ENCODE measurements at places on chromosomes 11 and 22. TPM values are rescaled to one million over a fixed set of nuclear protein-coding genes. Genes with fewer than 3 reads are reported as not detected.

Gene CHADL
- 3.4 TPM for total RNA-seq

Gene CARD16
- total RNA-seq, result 74.0 TPM

Gene NRIP3
- 1.3 TPM for total RNA-seq

Gene SMTNL1
- total RNA-seq, result not detected

Gene AGBL2
- 0.96 TPM for total RNA-seq

Gene CTSW
- 17.2 TPM for total RNA-seq

Gene GRAP2
- 10.1 TPM for total RNA-seq

Gene TEX12
- total RNA-seq, result not detected

Gene GAL3ST3
- not detected for total RNA-seq

GRCh38 chr22:23604939-23605712 lies 25.0 kb upstream of the IGLL1 start:
- DNase-seq, result no peak

DNA sequence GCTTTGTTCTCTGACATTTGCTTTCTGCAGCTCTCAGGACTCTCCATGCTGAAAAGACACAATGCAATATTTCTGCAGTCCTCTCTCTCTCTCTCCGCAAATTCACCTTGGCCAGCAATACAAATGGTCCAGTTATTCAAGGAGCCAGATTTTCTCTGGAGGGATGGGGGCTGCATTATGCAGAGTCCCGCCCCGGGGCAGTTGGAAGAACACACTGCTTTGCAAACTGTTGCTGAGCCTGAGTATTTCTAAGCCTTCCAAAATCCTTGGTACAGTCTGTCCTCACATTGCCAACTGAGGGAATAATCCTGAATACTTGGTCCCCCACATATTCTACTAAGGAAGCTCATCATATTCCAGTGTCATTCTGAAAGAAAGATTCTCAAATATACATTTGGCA lies 94.3 kb upstream of the ZC3H12C start:
- DNase-seq, result no peak

DNA sequence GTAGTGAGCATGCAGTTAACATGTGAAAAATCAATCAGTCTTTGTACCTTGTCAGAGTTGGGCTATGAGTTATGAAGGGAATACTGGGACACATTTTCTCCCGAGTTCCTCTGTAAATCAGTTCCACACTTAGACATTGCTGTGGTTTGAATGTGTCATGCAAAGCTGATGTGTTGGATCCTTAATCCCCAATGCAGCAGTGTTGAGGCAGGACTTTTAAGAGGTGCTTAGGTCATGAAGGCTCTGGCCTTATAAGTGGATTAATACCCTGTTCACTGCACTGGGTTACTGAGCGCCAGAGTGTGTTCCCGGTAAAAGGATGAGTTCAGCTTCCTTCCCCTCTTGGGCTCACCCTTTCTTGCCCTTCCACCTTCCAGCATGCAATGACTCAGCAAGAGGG lies 742.1 kb upstream of the TENM4 start:
- no peak for DNase-seq

DNA sequence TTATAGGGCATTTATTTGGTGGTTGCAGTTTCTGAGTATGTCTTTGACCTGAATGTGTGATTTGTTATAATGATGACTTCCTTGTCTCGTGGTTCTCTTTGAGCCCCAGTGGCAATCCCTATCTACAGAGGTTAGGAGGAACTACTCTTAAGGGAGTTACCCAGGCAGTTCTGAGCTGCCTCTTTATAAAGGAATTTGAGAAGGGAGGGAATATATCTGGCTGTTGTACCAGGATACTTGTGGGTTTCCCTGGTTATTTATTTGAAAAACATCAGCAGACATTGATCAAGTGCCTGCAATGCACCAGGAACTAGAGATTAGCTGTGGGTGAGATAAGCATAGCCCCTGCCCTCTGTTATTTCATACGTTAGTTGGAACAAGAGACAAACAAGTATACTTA lies 243.5 kb upstream of the ARHGAP20 start:
- DNase-seq, result no peak

DNA sequence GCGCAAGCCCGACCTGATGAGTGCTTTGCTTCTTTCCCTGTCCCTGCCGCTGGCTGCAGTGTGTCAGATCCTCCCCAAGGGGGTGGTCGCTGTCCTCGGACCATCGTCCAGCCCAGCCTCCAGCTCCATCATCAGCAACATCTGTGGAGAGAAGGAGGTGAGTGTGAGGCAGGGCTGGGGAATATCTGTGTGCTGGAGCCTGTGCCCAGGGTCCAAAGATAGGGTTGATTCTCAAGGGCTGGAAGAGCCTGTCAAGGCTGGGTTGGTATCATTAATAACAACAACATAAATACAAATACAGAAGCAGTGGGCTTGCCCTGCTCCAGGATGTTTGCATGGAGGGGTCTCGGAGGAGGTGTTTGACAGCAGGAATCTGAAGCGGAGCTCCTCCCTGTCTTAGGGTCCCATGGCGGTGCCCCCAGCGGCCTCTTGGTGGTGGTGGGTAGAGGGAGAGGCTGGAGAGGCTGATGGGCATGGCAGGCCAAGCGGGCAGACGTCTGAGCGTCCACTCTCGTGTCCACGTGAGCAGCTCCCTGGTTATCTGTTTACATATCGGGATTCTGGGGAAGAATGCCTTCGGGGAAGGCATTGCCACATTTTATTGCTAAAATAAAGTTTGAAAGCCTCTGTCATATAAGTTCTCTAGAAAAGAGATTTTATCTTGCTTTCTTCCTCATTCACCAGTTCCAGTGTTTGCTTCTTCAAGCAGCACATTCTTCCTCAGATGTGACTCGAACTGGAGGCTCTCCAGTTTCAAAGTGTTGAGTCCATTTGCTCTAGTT lies 208.4 kb upstream of the TBCEL start:
- no peak for DNase-seq

DNA sequence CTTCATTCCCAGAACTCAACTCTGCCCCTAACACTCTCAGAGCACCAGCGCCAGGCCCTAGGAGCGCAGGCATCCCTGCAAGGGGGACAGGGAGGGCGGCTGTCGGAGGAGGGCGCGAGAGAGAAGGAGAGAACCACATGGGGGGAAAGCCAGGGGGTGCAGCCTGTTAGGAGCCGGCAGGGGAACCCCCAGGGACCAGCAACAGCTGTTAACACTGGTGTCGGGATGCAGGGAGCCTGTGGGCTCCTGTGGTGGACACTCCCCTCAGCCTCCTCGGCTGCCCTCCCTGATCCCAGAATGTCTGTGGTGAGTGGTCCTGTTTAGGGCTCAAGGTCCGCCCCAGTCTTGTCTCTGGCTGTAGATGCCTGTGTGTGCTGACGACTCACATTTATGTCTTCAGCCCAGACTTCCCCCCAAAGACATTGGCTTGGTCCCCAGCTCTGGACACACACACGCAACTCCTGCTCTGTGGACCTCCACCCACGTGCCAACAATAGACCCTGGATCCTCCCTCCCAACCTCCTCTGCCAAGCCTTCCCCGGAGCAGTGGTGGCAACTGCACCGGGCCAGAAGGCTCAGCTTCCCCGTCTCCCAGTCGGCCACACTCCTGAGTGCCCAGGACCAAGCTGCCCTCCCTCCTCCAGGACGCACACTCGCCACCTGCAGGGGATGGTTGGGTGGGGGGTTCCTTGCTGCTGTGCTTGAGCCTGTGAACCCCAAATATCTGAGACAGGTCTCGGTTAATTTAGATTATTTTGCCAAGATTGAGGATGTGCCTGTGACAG lies 817 bp upstream of the IFITM5 start:
- peak; percentile 61 for DNase-seq

- no peak for DNase-seq
Measured at GRCh38 chr11:10503221-10503620, 37.8 kb downstream of the RNF141 start.

GRCh38 chr11:35178873-35179272 lies 39.9 kb downstream of the CD44 start:
- DNase-seq, result no peak

- DNase-seq, result no peak
Measured at GRCh38 chr11:130527636-130528297, 79.3 kb downstream of the ADAMTS15 start.

DNA sequence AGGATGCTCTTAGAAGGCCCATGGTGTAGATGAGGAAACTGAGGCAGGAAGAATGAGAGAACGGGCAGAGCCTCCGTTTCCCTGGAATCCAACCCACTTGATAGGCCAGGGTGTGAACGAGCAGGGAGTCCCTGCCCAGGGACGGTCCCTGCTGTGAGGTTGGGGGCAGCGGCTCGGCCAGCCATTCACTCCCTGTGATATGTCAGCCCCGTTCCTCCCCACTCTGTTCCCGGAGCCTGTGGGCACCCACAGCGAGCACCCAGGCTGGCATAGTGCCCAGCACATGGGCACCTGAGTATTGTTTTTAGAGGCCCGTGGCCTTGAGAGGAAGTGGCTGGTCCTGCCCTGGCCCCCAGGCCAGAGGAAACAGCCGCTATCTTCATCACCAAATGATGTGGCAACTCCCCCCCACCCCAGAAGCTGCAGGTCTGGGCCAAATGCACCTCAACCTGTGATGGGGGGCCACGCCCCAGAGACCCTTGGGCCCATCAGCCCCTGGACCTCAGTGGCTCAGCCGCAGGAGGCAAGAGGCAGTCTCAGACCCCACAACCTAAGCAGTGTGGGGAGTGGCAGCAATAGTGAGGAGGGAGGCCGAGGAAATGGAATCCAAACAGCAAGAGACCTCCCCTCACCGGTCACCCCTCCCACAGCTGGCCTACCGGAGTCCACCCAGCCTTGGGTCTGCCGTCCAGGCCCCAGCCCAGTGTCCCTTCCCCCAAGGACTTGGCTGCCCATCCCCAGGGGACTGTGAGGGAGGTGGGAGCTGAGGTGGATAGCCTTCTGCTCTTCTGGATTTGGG lies 2.1 kb downstream of the ALDH3B1 start:
- peak; percentile 70 for DNase-seq

DNA sequence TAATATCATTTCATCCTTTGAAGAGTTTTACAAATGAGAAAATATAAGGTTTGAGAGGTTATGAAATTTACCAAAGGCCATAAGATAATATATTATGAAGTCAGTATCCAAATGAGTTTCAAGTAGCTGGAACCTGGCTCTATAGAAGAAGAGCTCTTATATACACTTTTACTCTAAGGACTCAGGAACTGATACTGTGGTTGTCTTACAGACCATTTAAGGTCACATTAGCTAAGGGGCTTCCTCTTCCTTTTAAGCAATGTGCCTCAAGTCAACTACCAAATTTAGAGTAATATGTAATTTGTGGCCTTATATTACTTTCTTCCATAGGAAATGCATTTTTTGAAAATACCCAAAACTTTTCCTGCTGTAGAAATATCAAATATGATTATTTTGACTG lies 369.3 kb downstream of the DLG2 start:
- DNase-seq, result no peak

GRCh38 chr22:42856179-42856864 lies 751 bp downstream of the ARFGAP3 start:
- peak; percentile 85 for DNase-seq

- no peak for DNase-seq
Measured at GRCh38 chr11:74253361-74253760, 58.1 kb downstream of the P4HA3 start.

GRCh38 chr11:29093416-29094120 lies 923.3 kb downstream of the KCNA4 start:
- no peak for DNase-seq

GRCh38 chr11:83978942-83979341 lies 692.8 kb upstream of the CCDC90B start:
- DNase-seq, result no peak

GRCh38 chr22:35517207-35517606 lies 23.4 kb upstream of the RASD2 start:
- no peak for DNase-seq

DNA sequence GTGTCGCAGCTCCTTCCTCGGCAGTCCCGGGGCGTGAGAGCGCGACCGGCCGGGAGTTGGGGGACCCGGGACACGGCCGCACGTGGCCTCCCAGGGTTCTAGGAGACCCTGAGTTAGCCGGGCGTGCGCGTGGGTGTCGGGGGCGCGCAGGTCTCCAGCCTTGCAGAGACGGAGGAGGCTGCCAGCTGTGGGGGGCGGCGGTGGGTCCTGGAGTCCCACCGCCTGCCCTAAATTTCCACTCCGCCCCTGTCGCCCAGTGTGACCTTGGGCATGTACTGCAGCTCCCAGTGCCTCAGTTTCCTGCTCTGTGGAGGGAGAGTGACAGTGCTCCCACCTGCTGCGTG lies 18.8 kb downstream of the RRP7A start:
- peak; percentile 70 for DNase-seq

DNA sequence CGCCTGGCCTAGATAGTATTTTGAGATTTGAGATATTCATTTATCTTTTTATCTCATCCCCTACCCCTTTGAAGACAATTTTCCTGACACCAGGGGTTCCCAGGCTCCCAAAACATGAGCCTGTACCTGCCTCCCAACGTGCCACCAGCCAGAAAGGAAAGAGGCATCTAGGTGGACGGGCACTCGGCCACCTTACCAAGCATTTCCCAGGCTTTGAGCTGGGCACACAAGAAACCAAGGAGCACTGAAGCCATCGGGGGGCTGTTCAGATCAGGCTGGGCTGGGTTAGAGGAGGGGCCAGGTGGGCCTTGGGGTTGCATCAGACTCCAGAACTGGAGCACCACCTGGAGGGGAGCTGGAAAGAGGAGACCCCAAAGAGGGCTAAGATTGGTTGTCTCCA lies 28.5 kb upstream of the BAIAP2L2 start:
- peak; percentile 32 for DNase-seq

DNA sequence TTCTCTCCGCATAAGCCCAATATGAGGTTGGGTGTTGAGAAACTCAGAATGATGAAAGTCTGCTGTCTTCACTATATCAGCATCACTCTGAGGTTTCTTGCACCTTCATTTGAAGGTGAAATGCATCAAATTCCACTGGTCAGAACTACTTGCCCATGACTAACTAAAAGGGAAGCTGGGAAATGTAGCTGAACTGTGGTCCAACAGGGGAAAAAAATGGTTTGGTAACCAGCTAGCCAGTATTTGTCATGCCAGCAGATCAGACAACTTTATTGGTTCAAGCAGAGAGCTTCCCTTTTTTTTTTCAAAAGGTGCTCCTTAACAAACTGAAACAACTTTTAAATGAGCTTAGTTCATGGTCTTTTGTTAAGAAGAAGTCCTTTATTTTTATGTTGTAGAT lies 14.2 kb upstream of the PIK3C2A start:
- no peak for DNase-seq

DNA sequence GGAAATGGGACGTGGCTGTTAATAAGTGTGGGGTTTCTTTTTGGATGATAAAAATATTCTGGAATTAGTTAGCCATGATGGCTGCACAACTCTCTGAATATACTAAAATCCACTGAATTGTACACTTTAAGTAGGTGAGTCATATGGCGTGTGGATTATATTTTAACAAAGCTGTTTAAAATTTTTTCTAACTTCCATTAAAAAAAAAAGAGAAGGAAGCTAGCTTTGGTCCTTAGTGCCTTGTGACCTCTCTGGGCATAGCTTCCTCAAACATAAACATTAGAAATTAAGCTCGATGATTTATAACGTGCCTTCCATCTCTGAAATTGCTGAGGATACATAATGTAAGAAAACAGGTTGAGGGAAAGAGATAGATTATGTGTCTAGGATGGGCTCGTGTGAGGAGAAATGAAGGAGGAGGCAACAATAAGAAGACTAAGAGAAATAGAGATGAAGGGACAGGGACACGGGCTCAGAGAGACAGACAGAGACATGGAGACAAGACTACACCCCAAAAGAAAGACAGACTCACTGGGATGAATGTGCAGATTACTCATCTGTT lies 20.0 kb downstream of the IRAG1 start:
- DNase-seq, result no peak

- no peak for DNase-seq
Measured at GRCh38 chr11:115460512-115460911, 43.7 kb downstream of the CADM1 start.

- DNase-seq, result no peak
Measured at GRCh38 chr11:117511931-117512539, 184.4 kb downstream of the CEP164 start.

GRCh38 chr11:10272132-10272531 lies 21.9 kb downstream of the SBF2 start:
- no peak for DNase-seq

- DNase-seq, result no peak
Measured at GRCh38 chr11:84947970-84948580, 679.1 kb downstream of the DLG2 start.

All from upper lobe of right lung (tissue), 1 donor.